ENCODE measurements at places on chromosomes 7 and 10.

GRCh38 chr7:42574685-42575084, 337.2 kb downstream of the C7orf25 start:
- DNase-seq = no peak

GRCh38 chr10:45456233-45456632, 82.2 kb downstream of the ALOX5 start:
- DNase-seq = no peak

- no peak for DNase-seq
Observed at GRCh38 chr7:18059171-18059570, 31.5 kb upstream of the PRPS1L1 start.

DNA sequence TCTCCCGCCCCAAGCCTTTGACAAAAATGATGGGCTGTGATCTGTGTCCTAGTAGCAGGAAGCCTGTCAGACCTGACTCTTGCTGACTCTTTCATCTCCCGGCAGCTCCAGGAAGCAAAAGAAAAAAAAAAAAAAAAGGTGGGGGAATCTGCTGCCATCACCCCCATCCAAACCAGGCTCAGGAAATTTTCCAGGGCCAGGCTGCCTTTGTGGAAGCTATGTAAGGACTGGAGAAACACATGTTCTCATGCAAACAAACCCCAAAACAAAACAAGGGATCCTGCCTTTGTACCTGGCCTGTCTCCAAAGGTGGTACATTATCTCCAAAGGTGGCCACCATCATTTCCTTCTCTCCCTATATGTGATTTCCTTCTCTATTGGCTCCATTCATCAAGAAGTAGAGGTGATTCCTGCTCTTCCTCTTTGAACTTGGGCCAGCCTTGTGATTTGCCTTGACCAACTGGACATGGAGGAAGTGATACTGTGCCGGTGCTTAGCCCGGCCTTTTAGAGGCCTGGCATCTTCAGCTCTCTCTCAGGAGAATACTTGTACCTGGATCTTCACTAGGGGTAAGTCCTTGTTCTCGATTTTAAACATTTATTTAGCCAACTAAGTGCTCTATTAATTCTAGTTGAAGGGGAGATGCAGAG, 192.2 kb upstream of the SVIL start:
- no peak for DNase-seq

DNA sequence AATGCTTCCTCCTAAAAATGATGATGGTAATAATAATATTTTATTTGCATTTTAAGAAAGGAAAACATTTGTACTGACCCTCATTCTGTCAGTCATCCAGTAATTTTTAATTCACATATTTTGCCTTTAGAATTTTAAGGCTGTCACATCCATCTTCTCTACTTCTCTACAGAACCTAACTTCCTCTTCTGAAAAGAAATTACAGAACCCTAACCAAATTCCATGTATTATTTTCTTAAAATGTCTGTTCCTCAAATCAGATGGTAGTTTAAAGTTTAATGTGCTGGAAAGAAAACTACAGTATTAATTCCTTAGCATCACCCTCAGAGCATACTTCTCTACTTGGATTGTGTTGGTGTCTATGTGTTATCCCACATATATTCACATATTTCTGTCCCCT, 9.0 kb downstream of the PIK3CG start:
- no peak for DNase-seq

DNA sequence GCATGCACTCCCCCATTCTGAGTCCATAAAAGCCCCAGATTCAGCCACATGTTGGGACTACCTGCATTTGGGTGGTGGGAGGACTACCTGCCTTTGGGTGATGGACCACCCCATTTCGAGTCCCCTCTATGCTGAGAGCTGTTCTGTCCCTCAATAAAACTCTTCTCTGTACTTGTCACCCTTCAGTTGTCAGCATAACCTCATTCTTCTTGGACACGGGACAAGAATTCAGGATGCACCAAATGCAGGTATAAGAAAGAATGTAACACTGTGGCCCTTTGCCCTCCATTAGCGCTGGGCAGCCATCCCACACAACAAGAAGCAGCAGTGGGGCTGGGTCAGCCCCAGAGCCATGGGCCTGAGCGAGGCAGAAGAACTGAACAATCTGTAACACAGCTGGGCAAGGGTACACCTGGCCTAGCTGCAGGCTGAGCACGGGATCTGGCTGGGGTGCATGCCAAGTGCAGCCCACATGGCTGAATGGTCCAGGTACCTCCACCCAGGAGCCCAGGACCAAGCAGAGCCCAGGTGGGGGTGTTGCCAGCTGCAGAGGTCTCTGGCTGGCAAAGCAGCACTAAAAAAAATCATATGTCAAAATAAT, 1344.3 kb upstream of the LRRTM3 start:
- no peak for DNase-seq

GRCh38 chr7:104185346-104185745, 22.5 kb downstream of the ORC5 start:
- DNase-seq = no peak

DNA sequence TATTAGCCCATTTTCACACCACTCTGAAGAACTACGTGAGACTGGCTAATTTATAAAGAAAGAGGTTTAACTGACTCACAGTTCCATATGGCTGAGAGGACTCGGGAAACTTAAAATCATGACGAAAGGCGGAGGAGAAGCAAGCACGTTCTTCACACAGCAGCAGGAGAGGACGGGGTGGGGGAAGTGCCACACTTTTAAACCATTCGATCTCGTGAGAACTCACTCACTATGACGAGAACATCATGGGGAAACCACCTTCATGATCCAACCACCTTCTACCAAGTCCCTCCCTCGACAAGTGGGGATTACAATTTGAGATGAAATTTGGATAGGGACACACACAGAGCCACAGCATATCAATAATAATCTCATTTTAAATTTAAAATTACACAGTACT, 80.2 kb downstream of the VWDE start:
- no peak for DNase-seq

- DNase-seq = no peak
Observed at GRCh38 chr7:36165802-36166201, 12.7 kb downstream of the EEPD1 start.

GRCh38 chr10:76282061-76283025, 850.9 kb downstream of the LRMDA start:
- no peak for DNase-seq

DNA sequence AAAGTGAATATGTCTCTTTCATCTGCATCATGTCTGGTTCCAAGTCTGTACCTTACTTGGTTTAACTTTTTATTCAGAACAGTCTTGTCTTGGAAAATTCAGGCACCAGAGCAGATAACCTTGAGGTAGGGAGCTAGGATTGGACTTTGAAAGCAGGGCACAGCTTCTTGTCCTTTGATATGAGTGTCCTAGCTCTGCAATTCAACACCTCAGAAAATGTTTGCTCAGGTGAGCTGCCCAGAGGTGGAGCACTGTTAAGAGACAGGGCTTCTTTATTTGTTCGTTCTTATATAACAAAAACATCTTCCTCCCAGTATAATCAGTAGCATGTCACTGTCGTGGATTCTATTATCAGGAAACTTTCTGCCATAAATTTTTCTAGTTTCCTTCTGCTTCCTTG, 118.3 kb downstream of the LRRC4 start:
- DNase-seq = no peak

GRCh38 chr7:41699516-41699915, 3.4 kb downstream of the INHBA start:
- no peak for DNase-seq

DNA sequence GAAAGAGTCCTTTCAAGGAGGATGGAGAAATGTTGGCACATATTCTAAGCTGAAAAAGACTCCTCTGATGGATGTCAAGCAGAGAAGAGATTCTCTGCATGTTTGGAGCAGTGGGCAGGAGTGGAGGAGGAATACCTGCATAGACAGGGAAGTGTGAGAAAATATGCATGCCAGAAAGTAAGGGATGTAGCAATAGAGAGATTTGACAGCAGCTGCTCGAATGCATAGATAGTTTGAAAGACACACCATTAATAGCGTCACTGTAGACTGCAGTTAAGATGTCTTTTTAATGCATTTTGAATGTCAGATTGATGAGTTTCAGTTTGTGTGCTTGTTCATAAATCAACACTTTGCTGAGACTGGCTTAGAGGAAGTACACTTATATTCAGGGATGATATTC, 169.9 kb upstream of the POT1 start:
- DNase-seq = no peak

DNA sequence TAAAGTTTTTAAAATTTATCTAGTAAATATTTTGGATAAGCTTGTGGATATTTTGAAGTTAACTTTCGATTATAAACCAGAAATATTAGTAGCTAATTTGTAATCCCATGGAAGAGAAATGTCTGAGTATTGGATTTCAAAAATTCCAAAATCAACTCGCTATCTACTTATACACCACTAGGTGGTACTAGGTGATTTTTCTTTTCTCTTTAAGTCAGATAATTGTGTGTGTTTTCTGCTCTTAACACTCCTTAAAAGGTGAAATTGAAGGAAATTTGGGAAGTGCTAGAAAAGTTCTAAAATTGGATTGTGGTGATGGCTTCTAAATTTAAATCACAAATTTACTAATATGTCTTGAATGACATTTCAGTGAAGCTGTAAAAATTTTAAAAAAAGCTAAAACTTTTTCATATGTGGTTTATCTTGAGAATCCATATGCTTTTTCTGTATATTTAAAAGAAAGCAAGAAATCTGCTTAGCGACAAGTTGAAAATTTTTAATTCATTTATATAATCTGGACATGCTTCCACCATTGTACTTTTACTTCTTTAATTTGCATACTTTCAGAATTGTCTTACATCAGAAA, 90.2 kb downstream of the IPMK start:
- peak; percentile 16 for DNase-seq

- DNase-seq = no peak
Observed at GRCh38 chr10:12847361-12847975, 154.0 kb downstream of the CCDC3 start.

GRCh38 chr7:87337331-87337730, 8.1 kb upstream of the CROT start:
- no peak for DNase-seq

GRCh38 chr10:97920865-97921264, 71.2 kb downstream of the GOLGA7B start:
- DNase-seq = no peak

DNA sequence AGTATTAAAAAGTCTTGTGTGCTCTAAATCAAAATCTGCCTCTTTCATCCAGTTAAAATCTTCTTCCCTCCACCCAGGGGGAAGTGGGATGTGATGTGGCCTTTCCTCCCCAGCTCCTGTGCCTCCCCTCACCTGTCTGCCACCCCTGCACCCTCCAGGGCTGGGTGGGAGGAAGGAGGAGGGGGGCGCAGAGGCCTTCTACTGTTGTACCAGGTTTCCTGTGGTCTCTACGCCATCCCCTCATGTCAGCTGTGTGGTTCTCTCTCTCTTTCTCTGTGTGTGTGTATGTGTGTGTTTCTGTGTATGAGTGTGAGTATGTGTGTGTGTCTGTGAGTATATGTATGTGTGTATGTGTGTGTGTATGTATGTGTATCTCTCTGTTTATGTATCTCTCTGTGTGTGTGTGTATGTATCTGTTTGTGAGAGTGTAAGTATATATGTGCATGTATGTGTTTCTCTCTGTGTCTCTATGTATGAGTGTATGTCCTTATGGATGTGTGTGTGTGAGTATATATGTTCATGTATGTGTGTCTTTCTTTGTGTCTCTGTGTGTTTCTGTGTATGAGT, 45.5 kb upstream of the C10orf71 start:
- DNase-seq = no peak

GRCh38 chr7:28762651-28763050, 195.5 kb downstream of the TRIL start:
- no peak for DNase-seq

DNA sequence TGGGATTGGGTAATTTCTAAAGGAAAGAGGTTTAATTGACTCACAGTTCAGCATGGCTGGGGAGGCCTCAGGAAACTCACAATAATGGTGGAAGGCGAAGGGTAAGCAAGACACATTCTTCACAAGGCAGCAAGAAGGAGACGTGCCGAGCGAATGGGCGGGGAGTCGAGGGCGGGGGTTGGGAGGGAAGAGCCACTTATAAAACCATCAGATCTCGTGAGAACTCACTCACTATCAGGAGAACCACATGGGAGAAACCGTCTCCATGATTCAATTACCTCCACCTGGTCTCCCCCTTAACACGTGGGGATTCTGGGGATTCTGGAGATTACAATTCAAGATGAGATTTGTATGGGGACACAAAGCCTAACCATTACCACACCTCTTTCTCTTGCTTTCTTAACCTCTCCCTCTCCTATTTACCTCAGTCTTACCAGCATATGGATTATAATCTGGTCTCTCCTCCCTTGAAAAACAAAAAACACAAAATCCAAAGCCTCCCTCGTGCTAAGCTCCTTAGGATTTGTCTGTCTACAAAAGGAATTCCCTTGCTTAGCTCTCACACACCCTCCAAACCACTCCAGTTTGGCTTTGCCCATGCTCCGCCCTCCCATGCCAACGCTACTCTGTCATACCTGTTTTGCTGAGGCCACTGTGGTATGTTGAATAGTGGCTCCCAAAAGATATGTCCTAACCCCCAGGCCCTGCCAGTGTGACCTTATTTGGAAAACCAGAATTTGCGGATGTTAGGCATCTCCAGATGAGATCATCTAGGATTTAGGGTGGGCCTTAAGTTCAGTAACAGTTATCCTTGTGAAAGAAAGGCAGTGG, 19.6 kb upstream of the EFCAB10 start:
- DNase-seq = no peak

DNA sequence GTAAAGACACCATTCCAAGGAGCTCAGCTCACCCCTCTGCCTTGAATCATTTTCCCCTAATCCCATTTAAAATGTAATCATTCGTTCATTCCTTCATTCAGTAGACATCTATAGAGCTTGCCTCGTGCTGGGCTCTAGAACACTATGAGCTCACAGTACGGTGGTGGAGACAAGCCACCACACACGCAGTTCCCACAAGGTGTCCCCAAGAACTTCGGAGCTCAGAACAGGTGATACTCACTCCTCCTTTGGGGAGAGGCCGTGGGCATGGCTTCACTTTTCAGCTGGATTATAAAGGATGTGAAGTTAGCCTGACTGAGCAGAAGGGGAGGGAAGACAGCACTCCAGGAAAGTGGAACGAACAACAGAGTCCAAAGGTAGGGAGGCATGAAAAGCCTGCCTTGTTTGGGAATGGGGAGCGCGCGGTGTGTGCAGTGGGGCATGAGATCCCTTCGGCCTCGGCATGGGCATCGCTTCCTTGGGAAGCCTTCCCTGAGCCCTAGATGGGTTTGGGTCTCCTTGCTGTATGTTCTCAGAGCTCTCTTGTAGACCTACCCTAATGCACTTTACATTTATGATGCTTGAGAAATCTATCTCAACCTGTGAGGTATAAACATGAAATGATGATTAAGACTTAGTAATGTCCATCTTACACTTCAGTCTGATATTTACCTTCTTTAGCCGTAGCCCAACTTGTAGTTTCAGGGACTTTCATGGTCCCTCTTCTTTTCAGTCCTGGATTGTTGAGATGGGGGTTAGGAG, 809 bp upstream of the OGA start:
- no peak for DNase-seq

GRCh38 chr7:7771452-7771851, 53.0 kb upstream of the RPA3 start:
- no peak for DNase-seq

GRCh38 chr7:3951316-3952055, 650.4 kb downstream of the SDK1 start:
- DNase-seq = no peak

GRCh38 chr10:119817991-119818888, 54.4 kb downstream of the MCMBP start:
- DNase-seq = peak; percentile 13
